ENCODE measurements at places on chromosomes 3 and 15.

GRCh38 chr3:3705090-3705775, 94.0 kb upstream of the LRRN1 start:
- DNase-seq: no peak

GRCh38 chr3:134594331-134594741, 56.5 kb downstream of the KY start:
- no peak for DNase-seq

- no peak for DNase-seq
Measured at GRCh38 chr15:50183112-50183794, 1.3 kb downstream of the SLC27A2 start.

DNA sequence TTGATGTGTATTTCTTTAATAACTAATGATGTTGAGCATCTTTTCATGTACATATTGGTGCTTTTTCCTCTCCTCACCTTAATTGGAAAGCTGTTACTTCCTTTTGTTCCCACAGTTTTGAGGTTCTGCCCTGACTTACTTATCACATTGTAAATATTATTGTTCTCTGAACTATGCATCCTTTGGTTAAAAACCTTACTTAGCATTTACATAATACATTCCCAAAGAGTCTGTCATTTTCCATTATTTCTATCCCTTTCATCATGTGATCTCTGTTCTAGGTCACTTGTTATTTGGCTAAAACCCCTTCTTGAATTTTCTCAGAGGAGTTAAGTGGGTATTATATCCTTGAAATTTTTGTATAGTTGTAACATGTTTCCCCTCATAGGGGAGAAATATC, 33.0 kb downstream of the SLC12A6 start:
- DNase-seq: no peak

GRCh38 chr3:184630861-184631471, 69.4 kb downstream of the EPHB3 start:
- no peak for DNase-seq

DNA sequence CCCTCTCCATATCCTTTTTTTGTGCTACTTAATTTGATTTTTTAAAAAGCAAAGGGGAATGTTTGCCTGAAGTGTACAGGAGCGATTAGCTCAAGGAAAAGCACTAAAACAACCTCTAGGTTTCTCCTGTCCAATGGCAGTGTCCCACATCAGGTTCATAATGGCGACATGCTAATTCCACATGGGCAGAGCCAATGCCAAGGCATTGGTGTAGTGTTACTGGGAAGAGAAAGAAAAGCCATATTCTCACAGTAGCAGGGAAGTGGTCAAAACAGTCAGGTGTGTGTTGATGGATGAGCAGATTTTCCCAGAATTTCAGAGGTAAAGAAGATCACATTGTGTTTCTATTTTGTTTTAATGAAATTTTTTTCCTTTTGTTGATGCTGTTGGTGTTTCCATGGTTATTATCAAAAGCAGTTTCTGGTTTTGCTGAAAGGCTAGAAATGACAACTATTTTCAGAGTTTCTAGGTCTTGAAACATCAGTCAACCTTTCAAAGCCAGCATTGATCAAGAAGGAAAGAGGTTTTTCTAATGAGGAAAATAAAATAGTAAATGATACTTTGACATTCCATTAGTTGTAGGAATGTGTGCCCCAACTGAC, 65.2 kb downstream of the FNDC3B start:
- DNase-seq: no peak

- DNase-seq: no peak
Measured at GRCh38 chr3:128252083-128252482, 98.8 kb downstream of the EEFSEC start.

DNA sequence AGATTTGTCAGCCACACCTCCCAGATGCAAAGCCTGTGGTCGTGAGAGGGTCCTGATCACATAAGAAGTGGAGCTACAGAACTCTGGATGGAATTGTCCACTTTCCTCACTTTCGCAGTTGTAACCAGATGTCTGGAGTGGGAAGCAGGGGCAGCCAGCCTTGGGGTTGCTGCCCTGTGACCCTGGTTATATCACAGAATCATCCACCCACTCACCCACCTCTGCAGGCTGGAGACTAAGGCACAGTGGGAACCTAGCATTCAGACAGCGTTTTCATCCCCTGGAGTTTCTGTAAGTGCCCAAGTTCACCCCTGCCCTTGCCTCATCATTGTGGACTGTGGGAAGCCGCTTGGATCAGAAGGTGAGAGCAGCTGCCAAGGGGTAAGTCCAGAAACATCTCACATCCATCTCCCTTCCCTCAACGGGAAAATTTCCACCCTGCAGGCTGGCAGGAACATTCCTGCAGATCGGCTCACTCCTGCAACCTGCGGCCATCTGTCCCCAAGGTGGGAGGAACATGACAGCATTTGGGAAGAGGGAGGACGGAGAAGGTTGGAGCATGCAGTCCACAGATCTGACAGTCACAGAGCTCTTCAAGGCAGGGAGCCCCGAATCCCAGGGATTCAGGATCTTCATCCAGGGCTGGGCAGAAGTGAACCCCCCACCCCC, 2.9 kb upstream of the IQSEC1 start:
- no peak for DNase-seq

GRCh38 chr3:83953417-83954089, 1005.2 kb upstream of the CADM2 start:
- DNase-seq: no peak

DNA sequence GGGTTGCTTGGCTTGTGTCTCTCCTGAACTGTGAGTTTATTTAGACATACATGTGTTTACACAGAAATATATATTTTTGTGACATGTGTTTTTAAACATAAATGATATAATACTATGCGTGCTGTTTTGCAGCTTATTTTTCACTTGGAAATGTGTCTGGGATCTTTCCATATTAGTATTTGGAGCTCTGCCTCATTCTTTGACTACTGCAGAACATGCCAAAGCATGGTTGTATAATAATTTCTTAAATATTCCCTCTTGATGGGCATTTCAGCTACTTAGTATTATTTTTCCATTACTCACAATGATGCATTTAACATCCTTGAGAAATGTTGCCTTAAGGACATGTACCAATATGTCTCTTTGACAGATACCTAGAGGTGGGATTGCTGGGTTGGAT, 19.5 kb downstream of the ANAPC13 start:
- no peak for DNase-seq

DNA sequence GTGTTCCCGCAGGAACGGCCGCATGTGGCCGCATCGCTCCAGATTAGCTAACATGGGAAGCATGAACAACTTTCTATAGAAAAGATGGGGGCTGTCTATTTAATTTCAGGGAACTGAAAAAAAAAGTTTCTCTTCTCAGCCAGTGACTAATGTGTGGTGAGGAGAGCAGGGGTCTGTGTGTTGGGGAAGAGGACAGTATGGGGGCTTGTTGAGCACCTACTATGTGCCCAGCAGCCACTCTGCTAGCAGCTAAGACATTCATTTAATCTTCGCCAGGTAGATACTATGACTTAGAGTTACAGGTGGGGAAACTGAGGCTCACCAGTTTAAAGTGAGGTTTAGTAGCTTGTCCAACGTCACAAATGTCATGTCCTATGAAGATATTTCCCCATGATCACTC, 56.6 kb downstream of the MGLL start:
- DNase-seq: no peak

DNA sequence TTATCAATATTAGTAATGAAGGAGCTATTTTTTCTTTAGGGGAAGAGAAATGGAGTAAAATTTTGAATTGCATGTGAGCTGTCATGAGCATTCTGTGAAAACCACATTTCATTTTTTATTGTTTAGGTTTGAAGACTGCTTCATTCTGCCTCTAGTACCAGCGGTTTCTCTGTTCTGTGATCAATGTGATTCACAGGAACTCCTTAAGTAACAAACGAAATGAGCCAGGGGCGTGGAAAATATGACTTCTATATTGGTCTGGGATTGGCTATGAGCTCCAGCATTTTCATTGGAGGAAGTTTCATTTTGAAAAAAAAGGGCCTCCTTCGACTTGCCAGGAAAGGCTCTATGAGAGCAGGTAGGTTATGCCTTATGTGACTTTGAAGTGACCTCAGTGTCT, 13.0 kb downstream of the NIPA2 start:
- DNase-seq: no peak

- no peak for DNase-seq
Measured at GRCh38 chr3:196969134-196969659, 564 bp upstream of the PIGZ start.

DNA sequence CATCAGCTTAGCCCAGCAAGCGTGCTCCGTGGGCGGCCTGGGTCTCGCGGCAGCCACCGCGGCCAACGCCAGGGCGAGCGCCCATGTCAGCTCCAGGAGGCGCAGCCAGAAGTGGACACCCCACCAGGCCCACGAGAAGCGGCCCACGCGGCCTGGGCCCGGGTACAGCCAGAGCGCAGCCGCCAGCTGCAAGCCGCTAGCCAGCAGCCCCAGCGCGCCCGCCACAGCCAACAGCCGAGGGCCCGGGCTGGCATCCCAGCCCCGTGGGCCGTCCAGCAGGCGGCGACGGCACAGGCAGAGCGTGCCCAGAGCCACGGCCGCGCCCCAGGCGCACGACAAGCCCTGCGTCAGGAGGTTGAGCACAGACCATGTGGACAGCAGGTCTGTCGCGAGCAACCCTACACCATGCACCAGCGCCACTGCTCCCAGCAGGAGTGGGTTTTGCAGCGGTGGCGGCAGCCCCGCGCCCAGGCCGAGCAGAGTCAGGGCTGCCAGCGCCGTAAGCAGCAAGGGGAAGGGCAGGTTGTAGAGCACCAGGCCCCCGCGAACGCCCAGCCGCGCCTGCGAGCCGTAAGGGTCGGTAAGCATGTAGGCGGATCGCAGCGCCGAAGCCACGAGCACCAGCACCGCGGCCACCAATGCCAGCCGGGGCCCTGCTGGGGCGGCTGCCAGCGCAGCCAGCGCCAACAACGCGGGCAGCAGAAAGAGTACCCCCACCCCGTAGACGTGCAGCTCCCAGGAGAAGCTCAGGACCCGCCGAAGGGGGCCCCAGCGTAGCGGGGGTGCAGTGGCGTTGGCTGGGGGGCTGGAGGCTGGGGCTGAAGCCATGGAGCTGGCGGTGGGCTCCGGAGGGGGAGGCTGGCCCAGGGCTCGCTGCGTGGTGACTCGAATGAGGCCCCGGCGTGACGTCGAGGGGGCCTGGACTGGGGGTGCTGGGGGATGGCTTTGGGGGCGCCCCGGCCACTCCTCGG, 4.9 kb downstream of the PRRT3 start:
- DNase-seq: no peak

All from GM12864 (cell line).